AML-193 (cell line): ENCODE measurements at places on chromosomes 13 and 19.

DNA sequence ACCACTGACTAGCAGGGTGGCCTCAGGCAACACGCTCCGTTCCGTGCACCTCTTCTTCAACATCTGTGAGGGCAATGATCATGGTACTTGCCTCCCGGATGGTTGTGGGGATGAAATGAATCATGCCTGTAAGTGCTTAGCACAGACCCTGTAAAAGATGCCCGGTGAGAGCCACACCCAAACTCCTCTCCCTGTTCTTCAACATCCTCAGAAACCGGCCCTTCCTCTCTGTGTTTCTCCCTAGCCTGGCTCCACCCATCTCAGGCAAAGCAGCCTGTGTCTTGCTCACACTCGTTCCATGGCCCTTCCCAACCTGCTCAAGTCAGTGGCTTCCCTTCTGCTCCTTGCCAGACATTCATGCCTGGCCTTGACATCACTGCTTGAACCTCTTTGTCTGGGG lies 5.8 kb upstream of the DMKN start:
- no peak for DNase-seq

- DNase-seq, result no peak
These were observed 33.1 kb downstream of the PIP5K1C start for GRCh38 chr19:3667037-3667638.

- DNase-seq, result peak; percentile 61
These were observed 748.5 kb upstream of the KLHL1 start for GRCh38 chr13:70856711-70857110.

DNA sequence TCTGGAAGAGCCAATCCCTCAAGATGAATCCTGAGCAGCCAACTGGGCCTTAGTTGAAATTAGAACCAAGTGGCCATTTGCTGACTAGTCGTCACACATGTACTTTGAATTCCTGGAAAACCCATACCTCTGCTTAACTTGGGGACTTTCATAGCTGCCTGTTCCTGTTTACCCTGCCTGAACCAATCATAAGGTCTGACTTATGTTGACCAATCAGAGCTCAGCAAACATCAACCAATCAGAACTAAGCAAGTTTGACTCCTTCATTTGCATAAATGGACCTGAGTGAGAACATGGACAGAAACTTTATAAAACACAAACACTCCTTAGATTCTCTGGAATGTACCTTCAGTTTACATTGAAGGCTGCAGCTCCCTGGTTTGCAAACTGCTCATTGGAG lies 50.8 kb downstream of the LATS2 start:
- DNase-seq, result no peak

DNA sequence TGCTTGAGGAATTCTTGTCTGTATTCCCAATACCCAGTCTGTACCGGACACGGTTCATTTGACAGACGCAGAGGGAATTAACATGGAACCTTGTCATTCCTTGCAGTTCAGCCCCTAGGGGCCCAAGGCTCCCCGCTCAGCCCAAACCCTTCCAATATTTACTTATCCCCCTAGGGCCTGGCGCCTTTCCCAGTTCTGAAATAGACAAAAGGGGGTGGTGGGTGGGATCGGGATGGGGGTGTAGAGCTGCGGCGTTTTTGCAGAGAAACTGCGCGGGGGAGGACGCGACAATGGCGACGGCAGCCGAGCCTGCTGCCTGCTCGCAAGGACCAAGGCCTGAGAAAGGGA lies 583 bp downstream of the AKAP8L start:
- DNase-seq, result no peak

GRCh38 chr19:48400018-48400742 lies 6.7 kb downstream of the GRIN2D start:
- DNase-seq, result no peak

- DNase-seq, result no peak
These were observed 62.2 kb downstream of the RASA3 start for GRCh38 chr13:114070098-114070799.

GRCh38 chr19:3153286-3154230 lies 17.7 kb downstream of the GNA15 start:
- DNase-seq, result no peak

DNA sequence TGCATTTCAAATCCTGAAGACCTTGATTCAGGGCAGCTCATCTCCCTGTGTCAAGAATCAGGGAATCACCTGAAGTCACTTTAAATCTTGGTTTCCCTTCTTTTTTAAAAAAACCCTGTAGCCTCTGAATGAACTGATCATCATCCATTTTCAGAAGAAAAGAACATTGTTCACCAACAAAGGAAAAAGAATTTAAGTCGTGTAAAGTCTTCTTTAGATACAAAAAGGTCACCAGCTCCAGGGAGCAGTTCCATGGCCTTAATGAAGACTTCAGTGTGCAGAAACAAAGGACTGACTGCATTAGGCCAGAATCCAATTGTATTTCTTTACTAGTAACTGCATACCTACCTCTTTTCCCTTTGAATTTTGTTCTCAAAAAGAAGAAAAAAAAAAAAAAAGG lies 245.0 kb downstream of the ABCC4 start:
- DNase-seq, result no peak

DNA sequence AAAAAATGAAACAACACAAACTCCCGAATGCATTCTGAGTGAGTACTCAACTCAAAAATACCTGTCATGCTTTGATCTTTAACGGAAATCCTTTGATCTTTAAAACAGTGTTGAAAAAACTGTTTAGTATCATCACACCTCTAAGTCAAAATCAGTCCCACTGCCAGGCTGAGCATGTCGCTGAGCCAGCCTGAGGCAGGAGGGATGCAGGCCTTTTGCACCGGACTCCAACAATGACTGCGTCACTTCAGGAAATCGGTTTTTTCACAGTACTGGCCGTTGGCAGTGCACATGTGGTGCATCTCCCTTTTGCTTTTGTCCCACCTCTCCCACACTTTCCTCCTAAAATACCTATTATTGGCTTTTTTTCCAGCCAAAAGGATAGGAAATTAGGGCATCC lies 78.2 kb downstream of the SHISA2 start:
- DNase-seq, result no peak

GRCh38 chr13:94928127-94928775 lies 215.9 kb upstream of the SOX21 start:
- no peak for DNase-seq

DNA sequence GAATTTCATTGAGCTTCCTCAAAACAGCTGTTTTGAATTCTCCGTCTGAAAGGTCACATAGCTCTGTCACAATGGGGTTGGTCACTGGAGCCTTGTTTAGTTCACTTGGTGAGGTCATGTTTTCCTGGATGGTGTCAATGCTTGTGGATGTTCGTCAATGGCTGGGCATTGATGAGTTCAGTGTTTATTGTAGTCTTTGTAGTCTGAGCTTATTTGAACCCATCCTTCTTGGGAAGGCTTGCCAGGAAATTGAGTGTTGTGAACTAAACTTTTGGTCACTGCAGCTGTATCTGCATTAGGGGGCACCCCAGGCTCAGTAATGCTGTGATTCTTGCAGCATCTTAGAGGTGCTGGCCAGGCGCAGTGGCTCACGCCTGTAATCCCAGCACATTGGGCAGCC lies 22.0 kb downstream of the BLOC1S3 start:
- no peak for DNase-seq

- DNase-seq, result no peak
These were observed 51.4 kb downstream of the EFNB2 start for GRCh38 chr13:106484084-106484483.

- DNase-seq, result no peak
These were observed 647.1 kb upstream of the SLITRK6 start for GRCh38 chr13:86446311-86446710.

DNA sequence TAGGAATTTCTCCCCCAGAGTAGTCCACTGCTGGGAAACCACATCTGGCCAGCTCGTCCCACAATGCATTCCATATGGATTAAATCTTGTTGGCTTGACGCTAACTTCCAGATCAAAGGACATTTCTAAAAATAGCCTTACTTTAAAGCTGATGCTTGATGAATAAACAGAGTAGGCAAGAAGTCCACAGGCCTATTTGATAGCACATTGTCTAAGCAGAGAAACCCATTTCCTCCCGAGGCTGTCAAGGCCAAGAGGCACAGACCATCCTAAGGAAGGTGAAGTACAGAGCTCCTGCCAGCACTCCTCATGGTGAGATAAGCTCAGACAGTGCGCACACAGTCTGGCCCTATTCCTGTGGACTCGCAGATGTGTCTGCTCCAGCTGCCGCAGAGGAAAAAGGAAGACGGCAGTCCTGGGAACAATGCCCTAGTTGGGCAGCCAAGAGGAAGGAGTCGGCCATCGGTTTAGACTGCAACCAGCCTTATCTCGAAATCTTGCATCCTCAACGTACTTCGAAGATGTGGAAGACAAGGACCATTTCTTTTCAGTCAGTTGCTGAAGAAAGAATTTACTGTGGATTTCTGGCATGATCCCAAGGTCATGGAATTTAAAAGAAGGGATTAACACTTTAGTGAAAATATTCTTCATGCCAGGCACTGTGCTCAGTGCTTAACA lies 156.8 kb downstream of the RGCC start:
- no peak for DNase-seq
